Cardiac septum (tissue), 1 donor: ENCODE measurements at places on chromosomes 6 and 20. TPM values are rescaled to one million over a fixed set of nuclear protein-coding genes. Genes with fewer than 3 reads are reported as not detected.

DNA sequence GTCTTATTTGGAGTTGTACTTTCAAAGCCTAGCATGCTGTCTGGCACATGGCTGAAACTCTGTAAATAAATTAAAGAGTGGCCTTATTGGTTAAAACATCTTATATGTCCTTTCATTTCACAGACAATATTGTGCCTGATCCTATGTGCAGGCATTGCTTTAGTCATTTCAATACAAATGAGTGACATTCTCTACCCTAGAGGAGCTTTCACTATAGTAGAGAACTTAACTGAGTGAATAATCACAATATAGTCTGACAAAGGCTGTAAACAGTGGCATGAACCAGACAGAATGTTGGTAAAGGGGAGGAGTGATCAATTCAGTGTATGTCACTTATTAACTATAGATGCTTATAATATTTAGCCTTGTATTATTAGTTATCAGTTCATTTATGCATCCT lies 481.8 kb downstream of the TFAP2B start:
- no peak for DNase-seq

DNA sequence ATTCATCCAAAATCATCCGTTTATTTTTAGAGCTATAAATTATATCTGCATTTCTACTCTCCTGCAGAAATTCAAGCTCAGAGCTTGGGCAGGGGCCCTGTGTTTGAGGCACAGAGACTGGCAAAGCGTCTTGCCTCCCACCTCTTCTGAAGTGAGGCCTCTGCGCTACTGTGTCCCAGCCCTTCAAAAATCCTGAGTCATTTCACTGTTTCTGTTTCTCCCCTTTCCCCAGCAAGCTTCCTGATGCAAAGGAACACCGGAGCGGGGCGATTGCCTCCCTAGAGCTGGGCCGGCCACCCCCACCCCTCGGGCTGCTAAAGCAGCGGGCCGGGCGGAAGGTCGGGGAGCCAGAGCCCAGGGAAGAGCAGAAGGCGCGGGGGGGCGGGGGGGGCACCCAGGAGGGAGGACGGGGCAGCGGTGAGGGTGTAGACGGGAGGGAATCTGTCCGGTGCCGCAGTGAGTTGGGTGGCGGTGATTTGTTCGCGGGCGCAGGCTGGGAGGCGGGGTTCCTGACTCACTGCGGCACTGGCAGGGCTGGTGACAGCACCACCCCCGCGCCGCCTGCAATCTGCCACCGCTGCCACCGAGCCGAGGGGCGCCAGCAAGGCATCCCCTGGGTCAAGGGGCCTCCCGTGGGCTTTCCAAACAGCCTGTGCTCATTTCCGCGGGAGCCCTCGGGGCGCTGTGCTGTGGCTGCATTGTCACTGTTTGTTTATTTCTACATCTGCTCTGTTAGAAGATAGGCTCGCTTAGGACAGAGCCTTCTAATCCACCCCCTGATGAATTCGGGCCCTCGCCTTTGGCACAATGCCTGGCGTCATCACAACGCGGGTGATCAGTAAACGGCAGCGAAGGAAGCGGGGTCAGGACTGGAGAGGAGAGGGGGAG lies 46.5 kb upstream of the SNAP25 start:
- DNase-seq = no peak

DNA sequence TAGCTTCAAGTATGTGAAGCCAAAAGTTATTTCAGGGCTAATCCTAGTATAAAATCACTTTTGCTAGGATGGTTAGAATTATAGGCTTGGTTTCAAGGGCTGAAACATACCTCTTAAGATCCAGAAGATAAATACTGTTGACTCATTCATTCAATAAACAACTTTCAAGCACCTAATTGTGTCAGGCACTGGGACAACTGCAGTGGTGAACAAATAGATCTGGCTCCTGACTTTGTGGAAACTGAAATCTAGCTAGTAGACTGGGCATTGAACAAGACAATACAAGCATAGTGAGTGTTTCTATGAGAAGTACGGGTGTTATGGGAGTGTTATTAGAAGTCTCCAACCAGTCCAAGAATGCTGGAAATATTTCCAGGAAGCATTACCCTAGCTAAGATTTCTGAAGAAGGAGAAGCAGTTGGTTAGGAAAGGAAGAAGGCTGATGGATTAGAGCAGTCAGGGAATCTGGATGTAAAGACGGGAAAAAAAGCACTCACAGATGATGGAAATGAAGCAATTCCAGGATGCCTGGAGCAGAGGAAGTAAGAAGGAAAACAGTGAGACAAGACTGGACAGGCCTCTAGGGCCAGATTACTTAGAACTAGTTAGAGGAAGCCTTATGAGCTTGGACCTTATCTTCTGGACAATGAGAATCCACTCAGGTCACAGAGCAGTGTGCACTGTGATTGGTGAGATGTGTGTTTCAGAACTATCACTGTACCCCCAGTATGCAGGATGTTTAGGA lies 132.6 kb upstream of the RAB32 start:
- no peak for DNase-seq

DNA sequence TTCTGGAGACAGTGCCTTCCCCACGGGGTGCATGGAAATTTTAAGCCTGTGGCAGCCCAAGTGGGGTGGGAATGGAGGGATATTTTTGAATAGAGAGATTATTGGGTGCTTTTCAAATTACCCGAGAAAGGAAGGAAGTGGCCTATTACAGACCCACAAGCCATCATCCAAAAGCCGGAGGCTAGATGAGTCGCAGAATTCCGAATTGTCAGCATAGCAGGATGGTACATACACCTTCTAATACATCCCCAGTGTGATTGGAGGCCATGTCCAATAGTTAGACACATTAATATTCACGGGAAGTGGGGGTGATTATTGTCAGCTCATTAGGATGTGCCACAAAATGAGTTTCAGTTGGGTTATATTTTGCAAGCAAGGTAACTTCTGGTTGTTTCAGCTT lies 133.0 kb downstream of the FIG4 start:
- no peak for DNase-seq

- DNase-seq = no peak
Observed at GRCh38 chr6:39517756-39518155, 195.3 kb upstream of the KCNK16 start.

DNA sequence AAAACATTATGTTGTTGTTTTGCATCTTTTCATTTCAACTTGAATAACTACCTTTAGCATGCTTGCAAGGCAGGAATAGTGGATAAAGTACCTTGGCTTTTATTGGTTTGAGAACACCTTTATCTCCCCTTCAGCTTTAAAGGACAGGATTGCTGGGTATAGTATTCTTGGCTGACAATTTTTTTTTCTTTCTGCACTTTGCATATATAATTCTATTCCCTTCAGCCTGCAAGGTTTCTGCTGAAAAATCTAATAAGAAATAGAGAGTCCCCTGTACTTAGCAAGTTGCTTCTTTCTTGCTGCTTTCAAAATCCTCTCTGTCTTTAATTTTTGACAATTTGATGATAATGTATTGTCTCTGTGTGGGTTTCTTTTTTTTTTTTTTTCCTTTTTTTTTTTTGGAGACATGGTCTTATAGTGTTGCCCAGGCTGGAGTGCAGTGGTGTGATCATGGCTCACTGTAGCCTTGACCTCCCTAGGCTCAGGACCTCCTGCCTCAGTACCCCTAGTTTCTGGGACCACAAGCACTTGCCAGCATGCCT lies 47.1 kb downstream of the SMAP1 start:
- DNase-seq = no peak

- no peak for DNase-seq
Observed at GRCh38 chr6:36822506-36823269, 16.6 kb downstream of the CPNE5 start.

- no peak for DNase-seq
Observed at GRCh38 chr20:47066484-47067270, 172.0 kb downstream of the EYA2 start.

DNA sequence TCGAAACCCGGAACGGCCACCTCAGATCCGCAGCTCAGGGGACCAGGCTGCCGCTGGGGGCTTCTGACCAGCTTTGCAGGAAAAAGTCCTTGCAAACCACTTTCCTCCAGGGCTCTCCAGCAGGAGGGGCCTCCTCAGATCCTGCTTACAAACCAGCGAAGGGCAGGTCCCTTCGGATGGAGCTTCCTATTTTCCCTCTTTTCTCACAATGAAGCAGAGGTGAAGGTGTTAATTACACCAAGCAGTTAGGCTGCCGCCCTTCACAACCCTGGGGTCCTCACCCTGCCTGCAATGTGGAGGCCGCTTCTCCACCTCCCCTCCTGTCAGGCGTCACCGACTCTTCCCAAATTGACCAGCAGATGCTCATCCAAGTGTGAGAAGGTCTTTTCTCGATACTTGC lies 5.7 kb downstream of the ARHGAP40 start:
- DNase-seq = no peak

DNA sequence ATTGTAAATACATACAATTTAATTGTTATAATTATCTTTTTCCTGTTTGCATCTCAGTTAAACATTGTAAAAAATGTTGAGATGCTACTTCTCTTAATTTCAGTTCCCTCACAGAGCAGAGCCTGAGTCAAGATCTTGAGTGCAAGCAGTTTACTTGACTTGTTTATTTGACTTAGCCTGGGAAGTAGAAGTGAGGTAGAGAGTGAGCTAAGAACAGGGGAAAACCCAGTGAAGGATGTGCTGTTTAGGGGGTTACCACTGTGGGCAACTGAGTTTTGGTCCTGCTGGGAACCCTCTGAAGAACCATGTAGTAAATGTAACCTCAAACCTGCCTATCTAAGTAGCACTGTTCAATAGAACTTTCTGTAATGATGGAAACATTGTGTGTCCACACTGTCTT lies 495.2 kb upstream of the FLRT3 start:
- no peak for DNase-seq

DNA sequence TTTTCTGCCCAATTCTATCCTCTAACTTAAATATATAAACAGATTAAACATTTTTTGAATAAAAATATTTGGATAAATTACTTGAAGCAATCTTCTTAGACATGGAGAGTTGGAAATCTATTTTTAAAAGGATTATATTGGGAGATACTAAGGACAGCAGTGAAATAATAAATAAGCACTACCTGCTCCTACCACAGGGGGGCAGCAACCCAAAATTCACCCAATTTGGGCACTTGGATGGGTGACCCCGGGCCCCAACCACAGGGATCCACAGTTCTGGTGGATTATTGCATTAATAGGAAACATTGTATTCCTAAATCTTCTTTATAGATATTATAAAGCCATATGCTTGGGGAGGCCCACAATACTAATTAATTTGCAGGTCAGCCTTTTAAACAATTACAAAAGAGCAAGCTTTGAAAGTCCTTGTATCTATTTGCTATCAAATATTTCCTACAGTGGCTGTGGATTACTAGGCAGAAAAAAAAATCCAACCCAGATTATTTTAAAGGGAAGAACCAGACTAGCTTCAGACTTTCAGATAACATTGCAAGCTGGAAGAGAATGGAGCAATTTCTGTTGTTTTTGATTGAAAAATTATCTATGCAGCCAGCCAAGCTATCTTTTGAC lies 66.4 kb upstream of the PDE10A start:
- no peak for DNase-seq

- DNase-seq = no peak
Observed at GRCh38 chr6:167898673-167899311, 72.1 kb downstream of the AFDN start.

GRCh38 chr6:35047265-35048011 lies 93.7 kb downstream of the TCP11 start:
- DNase-seq = peak; percentile 53

DNA sequence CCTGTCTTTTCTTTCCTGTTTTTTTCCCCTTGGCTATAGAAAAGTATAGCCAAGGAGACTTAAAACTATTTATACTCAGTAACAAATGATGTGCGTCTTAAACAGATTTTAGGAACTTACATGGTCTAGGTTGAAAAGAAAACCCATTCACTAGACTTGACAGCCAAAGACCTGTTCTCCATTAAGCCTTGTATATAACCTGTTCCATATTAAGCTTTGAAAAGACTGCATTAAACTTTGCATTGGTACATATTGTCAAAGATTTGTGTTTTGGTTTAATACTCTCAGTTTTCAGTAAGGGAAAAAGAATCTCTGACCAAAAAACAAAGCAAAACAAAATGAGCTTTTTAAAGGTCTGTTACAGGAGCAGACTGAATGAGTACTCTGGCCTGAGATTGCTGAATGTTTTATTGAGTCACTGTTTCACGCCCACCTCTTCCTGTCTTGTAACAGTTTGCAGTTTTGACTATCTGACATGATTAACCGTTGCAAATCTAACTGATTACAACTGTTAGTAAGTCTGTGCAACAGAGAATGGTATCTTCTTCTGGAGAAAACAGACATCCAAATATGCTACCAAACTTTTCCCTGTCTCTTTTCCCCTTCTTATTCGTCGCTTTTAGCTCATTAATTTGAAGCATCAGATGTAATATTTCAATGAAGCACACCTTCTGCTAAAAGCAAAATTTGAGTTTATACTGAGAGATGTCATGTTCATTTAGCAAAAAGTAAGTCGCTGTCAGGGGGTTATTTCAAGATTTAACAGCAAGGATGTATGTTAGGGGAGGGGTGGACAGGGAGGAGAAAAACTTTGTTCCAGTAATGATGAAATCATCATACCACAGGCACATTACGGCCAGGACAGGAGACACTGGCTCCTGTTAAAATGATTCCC lies 59.1 kb upstream of the SUPT3H start:
- no peak for DNase-seq

DNA sequence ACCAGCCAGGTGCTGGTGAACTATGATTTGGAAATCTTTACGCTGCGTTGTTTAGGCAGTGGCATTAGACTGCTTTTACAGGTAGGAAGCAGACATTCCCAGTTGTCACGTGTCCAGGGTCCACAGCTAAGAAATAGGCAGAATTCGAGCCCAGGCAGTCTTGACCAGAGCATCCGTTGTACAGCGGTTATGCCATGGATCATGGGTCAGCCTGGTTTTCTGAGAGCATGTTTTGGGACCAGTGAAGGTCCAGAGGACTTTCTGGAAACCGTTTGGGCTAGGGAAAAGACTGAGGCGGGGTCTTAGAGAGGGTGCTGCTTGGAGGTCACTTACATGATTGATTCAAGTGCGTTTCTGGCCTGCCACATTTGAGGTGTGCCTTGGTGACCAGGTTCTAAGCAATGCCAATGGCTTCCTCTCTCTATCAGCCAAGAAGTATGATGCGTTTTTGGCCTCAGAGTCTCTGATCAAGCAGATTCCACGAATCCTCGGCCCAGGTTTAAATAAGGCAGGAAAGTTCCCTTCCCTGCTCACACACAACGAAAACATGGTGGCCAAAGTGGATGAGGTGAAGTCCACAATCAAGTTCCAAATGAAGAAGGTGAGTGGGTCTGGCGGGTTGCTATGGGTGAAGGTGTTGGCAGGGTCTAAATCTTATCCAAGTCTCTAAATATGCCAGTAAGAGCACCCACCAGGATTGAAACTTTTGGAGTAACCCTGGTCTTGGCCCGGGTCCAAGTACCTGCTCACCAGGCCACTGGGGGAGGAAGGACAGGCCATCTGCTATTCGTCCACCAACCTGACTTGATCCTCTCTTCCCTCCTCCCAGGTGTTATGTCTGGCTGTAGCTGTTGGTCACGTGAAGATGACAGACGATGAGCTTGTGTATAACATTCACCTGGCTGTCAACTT lies 1.8 kb downstream of the RPL10A start:
- no peak for DNase-seq

Gene SRMS
- total RNA-seq = not detected

Gene HSPA1A
- total RNA-seq = 296 TPM

Gene WFDC10B
- total RNA-seq = not detected

Gene PLCB4
- total RNA-seq = 20.5 TPM

Gene ALDH8A1
- 0.57 TPM for total RNA-seq

Gene TRIM38
- 2.5 TPM for total RNA-seq
